ENCODE measurements at places on chromosomes 7 and 10. TPM values are rescaled to one million over a fixed set of nuclear protein-coding genes. Genes with fewer than 3 reads are reported as not detected.

DNA sequence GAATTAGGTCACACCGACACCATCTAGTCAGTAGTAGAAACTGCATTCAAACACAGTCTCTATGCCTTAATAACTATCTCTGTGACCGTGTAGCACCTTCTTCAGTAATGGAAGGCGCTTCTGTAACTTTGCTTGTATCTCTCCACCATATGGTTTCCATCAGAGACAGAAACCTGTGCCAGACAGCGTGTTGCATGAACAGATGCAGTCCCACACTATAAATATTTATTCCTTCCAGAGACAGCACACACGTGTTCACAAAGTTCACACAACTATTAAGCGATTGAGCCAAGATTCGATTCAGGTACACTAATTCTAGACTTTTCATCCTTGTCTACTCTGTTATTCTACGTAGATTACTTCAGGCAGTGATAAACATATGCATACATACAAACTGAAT, 873.9 kb upstream of the MBL2 start:
- DNase-seq: peak; percentile 13
- H3K27me3 ChIP-seq: no peaks in the 10 kb centered on the region

The CTAGE15 gene
- polyA plus RNA-seq: 0.07 TPM

The PGAM2 gene
- 1.5 TPM for polyA plus RNA-seq

GRCh38 chr10:89916468-89917215, 215.3 kb downstream of the KIF20B start:
- H3K4me1 ChIP-seq: no peaks in the 10 kb centered on the region
- H3K27ac ChIP-seq: no peak overlapping the region
- DNase-seq: no peak
- no peaks in the 10 kb centered on the region for H3K27me3 ChIP-seq

All from SK-N-SH (cell line).